Iris pigment epithelial cell (primary cell): ENCODE measurements at places on chromosomes 6 and 20.
A peak's percentile ranks its signal among the peaks of the same experiment; 100 is the strongest.

GRCh38 chr6:126182650-126183311 lies 157.1 kb upstream of the CENPW start:
- no peak for DNase-seq

- no peak for DNase-seq
Observed at GRCh38 chr6:111837007-111837406, 36.2 kb downstream of the FYN start.

DNA sequence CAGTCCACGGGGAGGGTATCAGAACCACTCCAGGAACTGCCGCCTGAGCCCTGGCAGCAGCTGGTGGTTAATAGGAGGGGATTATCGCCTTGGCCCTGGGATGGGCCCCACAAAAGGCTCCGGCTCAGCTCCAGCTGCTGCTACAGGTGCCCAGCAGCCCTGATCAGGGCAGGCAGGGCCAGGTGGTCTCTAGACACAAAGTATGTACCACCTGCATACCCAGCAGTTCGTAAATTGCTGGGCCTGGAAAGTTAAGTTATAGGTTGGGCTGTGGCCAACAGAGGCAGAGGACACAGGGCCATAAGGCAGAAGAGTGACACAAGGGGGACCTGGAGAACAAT lies 35.1 kb downstream of the RRBP1 start:
- no peak for DNase-seq

GRCh38 chr6:123203928-123204327 lies 207.9 kb downstream of the CLVS2 start:
- no peak for DNase-seq

GRCh38 chr20:60288945-60289344 lies 330.7 kb downstream of the CDH26 start:
- DNase-seq = no peak

- DNase-seq = peak; percentile 33
Observed at GRCh38 chr6:163226836-163227485, 187.6 kb upstream of the QKI start.

- no peak for DNase-seq
Observed at GRCh38 chr20:21033817-21034216, 72.3 kb downstream of the LINC00237 start.

DNA sequence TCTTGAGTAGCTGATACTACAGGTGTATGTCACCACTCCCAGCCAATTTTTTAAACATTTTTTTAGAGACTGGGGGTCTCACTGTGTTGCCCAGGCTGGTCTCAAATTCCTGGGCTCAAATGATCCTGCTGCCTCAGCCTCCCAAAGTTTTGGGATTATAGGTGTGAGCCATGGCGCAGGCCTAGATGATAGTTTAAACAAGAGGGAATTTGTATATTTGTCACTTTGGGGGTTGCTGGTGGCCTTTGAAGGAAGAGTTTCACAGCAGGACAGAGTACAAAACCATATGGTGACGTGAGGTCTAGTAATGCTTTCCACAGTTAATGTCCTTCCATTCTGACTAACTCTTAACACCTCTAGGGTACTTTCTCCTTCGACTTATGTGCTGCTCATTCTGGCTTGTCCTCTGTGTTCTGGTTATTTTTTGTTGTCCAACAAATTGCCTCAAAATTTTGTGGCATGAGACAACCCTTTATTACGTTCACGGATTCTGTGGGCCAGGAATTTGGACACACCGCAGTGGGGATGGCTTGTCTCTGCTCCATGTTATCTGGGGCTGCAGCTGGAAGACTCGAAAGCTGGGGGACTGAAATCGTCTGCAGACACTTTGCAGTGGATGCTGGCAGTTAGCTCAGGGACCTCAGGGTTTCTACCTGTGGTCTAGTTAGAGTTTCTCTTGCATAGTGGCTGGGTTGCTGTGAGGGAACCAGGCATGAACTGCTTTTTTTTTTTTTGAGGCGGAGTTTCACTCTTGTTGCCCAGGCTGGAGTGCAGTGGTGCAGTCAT lies 23.0 kb upstream of the IER3 start:
- no peak for DNase-seq
